ENCODE measurements at places on chromosomes 6 and 20.

DNA sequence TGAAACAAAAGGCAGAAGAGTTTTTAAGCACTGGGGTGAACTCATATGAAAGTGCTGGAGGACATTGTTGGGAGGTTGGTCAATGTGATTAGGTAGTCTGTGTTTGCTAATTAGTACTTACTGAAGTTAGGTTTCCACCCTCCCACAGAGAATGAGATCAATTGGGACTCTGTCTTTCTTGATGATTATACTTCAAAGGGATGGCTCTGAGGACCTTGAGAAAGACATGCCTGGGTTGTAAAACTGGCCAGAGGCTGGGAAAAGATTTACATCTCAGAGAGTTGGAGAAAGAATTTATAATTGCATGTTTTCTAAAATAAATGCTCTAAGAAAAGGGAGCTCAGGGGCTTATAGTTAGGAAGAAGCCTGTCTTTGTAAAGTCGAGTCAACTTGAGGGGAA lies 74.0 kb downstream of the CD109 start:
- no peak for DNase-seq

GRCh38 chr6:128438393-128438792 lies 82.0 kb downstream of the PTPRK start:
- no peak for DNase-seq

- DNase-seq = no peak
Measured at GRCh38 chr6:135066806-135067205, 12.2 kb upstream of the HBS1L start.

DNA sequence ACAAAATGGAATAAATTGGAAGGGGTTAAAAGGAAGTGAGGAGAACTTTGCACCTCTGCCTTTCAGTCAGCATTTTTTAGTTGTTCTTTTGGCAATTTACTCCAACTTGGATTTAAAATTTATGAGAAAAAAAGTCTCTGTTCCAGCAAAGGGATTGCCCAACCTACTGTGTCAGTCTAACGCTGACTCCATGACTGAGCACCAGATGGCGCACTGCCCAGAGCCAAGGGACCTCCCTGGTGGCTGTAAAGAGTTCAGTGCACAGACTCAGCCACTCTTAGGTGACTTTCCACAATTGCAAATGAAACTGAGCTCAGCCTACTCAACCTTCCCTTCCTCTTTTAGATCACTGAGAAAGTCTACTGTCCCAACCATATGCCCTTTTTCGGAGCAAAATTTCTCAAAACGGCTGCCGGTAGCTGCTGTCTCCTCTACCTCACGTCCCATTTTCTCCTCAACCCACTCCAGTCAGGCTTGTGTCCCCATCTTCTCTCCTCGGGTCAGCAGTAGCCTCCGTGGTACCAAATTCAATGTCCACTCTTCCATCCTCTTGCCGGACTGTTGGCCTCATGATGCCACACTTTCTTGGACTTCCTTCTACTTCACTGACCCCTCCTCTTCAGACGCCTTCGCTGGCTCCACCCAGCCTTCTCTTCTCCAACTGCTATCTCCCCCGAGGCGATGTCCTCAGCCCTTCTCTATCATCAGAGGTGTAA lies 38.7 kb downstream of the GSTA2 start:
- peak; percentile 70 for DNase-seq

GRCh38 chr6:18362058-18362561 lies 25.0 kb upstream of the RNF144B start:
- no peak for DNase-seq

GRCh38 chr6:16162003-16162402 lies 33.1 kb downstream of the MYLIP start:
- no peak for DNase-seq

DNA sequence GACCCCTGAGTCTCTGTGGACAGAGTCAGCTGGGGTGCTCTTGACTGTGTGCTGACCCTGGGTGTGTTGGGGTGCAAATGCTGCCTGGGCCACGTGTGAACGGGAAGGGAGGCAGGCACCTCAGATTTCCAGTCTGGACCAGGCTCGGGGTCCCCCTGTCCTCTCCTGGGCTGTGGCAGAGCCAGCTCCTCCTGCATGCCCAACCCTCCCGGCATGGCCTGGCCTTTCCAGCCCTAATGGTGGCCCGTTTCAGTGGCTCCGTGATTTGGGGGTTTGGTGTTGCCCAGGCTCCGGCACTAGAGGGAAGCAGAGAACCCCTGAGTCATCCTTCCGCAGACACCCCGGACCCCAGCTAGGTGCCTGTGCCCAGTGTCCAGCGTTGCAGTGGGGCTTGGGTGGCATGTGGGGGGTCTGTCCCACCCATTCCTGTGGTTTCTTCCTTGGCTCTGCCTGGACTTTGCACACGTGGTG lies 9.1 kb downstream of the RBM38 start:
- no peak for DNase-seq

GRCh38 chr6:20559924-20560551 lies 25.8 kb downstream of the CDKAL1 start:
- DNase-seq = no peak

DNA sequence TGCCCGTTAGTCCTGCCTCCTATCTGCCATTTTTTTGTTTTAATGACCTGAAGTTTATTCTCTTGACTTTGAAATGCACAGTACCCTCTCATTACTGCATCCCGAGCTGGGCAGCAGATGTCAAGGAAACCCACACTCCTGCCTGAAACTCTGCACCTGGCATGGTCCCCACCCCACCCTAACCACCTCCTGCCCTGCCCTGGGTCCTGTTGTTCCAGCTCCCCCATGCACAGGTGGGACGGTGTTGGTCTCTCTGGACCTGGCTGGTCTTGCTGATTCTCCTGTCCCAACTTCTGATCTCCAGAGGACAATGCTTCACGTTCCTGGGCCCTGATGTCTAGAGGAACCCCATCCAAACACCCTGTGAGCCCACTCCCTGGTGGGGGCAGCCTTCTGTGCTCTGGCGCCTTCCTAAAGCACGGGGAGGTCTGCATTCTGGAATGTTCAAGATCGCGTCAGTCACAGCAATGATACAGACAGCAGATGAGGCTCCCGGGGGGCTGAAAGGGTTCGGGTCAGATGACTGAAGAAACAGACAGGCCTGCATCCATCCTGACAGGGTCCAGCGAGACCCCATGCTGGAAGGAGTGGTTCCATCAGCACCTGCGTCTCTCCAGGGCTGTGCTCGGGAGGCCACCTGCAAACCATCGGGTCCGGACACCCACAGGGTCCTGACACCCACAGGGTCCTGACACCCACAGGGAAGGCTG lies 73.6 kb downstream of the ERMARD start:
- DNase-seq = no peak

DNA sequence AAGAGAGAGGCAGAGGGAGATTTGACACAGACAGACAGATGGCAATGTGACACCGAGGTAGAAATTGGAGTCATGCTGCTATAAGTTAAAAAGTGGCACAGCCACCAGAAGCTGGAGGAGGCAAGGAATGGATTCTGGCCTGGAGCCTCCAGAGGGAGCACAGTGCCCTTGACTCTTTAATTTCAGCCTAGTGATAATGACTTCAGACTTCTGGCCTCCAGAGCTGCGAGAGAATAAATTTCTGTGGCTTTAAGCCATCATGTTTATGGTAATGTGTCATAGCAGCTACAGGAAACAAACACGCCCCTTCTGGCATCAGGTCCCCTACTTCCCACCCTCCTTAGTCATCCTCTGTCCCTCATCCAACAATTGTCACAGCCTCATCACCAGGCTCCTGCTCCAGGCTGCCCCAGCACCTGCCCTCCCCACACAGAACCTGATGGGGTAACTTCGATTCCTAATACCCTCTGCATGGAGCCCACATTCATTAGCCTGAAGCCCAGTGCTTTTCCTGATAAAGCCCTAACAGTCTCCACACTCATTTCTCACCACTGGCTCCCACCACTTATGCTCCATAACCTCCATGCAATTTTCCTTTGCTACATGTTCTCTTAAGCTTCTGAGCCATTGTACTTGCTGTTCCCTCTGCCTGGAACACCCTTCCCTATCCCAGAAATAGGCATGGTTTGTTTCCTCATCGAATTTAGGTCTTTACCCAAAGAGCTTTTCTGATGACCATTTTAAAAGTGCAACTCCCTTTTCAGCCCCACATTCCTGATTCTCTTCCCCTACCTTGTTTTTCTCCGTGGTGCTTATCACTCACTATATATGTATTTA lies 69.7 kb upstream of the TOX2 start:
- DNase-seq = no peak

DNA sequence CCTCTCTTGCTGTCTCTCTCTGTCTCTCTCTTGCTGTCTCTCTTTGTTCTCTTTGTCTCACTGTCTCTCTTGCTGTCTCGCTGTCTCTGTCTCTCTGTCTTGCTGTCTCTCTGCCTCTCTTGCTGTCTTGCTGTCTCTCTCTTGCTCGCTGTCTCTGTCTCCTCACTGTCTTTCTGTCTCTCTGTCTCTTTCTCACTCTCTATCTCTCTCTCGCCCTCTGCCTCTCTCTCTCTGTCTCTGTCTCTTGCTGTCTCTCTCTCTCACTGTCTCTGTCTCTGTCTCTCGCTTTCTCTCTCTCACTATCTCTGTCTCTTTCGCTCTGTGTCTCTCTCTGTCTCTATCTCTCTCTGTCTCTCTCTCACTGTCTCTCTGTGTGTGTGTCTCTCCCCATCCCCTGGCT lies 92.9 kb upstream of the MC3R start:
- no peak for DNase-seq

DNA sequence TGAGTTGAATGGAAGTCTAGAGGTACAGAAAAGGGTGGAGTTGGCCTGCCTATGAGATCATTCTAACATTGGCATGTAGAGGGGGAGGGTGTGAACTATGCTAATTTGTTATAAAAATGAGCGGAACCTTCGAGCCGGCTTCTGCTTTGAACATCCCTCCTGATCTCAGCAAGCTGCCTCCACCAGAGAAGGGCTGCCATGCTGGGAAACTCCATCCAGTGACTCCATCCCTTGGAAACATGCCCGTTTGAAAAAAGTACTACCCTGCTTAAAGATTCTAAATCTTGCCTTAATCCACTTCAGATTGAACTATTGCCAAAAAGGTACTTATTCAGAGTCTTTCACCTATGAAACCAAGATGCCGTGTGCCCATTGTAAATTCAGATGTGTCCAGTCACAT lies 43.6 kb upstream of the TMEM170B start:
- no peak for DNase-seq
